Activated B cell treated with CpG ODN at 0.5 μM for 24 hours (primary cell): ENCODE measurements at places on chromosomes 7 and 10. TPM values are rescaled to one million over a fixed set of nuclear protein-coding genes. Genes with fewer than 3 reads are reported as not detected.

The CPEB3 gene
- 2.2 and 2.5 TPM in 2 replicates for total RNA-seq

The LBX1 gene
- not detected in 2 replicates for total RNA-seq

The SEMA3C gene
- total RNA-seq, result 0.20 TPM in 1 of 2 replicates, not detected in the other

The HABP2 gene
- not detected in 2 replicates for total RNA-seq

The CREM gene
- total RNA-seq, result 75.3 and 86.4 TPM in 2 replicates

The AGR2 gene
- total RNA-seq, result not detected in 2 replicates

The SYT15 gene
- total RNA-seq, result 0.86 and 1.1 TPM in 2 replicates
